ENCODE measurements at places on chromosomes 6 and 20. TPM values are rescaled to one million over a fixed set of nuclear protein-coding genes. Genes with fewer than 3 reads are reported as not detected.

- no peak for DNase-seq
These were observed 108.6 kb upstream of the MRPS10 start for GRCh38 chr6:42326248-42326647.

- DNase-seq, result no peak
These were observed 10.4 kb downstream of the CD83 start for GRCh38 chr6:14128012-14128411.

DNA sequence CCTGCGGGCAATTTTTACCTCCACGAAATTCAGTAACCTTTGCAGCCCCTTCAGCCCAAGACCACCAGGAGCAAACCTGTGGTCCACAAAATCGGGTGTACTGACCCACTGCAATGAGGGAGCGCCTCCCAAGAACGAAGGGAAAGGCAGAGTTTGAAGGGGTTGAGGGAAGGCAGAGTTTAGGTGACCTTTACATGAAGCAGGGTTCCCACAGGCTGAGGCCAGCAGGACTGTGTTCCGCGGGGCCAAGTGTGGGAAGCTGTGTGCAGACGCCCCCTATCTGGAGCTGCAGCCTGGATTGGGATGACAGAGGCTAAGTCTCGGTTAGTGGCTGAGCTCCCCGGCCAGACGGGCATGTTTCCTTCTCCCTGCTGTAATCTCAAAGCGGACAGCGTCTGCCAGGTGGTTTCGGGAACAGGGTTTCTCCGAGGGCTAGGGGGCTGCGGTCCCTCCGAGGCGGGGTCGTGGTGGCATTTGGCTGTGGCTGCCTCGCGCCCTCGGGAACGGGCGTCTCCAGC, 826 bp upstream of the PYGB start:
- DNase-seq, result peak; percentile 83

- no peak for DNase-seq
These were observed 499.6 kb upstream of the SULF2 start for GRCh38 chr20:48284837-48285236.

GRCh38 chr6:151004383-151005024, 139.0 kb downstream of the MTHFD1L start:
- no peak for DNase-seq

- DNase-seq, result no peak
These were observed 34.5 kb downstream of the APCDD1L start for GRCh38 chr20:58480551-58481336.

GRCh38 chr20:49891476-49892110, 23.7 kb downstream of the SPATA2 start:
- no peak for DNase-seq

DNA sequence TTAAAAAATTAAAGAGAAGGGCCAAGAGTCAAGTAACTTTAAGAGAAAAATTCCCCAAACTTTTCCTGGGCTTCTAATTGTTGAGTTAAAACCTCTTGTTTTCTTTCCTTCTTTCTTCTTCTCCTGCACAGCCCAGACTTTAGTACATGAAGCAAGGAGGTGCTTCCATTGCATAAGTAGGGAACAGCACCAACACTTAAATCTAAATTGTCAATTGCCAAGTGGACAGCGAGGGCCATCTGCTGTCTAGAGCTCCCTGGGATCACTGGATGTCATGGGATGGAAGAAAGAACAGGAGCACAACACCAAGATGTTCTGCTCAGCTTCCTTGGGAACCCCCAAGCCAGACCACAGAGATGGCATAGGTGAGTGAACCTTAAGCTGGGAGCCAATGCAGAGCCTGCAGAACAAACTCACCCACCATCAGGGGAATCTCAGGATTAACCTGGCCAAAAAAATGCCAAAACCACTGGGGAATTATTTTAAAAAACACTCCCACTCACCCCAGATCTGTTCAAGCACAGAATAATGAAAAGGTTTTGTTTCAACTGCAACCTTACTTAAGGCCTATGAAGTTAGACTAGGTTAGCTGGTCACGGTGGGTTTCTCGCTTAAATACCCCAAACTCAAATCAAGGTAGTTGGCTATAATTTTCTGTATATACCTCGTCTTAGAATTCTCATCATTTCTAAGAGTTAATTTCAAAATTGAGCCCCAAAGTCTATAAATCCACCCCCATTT, 67.8 kb downstream of the TNFRSF21 start:
- no peak for DNase-seq

- DNase-seq, result no peak
These were observed 1.8 kb downstream of the SIM1 start for GRCh38 chr6:100462706-100463629.

GRCh38 chr6:142764311-142764710, 180.7 kb downstream of the HIVEP2 start:
- no peak for DNase-seq

DNA sequence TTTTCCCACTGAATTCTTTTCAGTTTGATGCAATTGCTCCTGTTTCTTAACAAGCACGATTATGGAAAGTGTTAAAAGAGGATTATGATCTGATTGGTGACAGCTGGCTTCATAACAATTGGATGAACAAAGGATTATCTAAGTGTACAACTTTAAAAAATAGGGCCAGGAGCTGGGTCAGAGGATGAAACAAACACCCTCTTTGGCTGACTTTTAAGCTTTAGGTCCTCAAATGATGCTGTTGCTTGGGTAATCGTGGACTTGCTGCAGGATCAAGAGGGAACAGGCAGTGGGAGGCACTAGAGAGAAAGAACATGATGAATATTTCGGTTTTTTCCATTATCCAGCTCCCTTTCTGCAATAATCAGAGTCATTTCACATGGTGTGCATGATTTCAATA, 35.5 kb upstream of the TMX4 start:
- no peak for DNase-seq

DNA sequence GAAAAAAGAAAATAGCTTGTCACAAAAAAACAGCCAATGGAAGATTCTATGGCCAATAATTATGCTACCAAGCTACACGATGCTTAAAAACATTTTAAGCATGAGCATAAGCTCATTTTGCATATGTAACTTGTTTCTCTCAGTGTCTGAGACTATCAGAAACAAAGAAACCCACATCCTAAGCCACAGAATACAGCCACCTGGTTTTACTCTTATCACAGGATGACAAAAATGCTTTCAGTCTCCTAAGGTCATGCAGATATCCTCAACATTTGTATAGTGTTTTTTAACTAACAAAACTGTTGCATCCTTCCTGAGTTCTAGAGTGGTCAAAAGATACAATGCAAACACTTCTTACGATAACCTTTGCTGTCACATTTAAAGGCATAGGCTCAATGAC, 172.1 kb upstream of the RUNX2 start:
- DNase-seq, result no peak

DNA sequence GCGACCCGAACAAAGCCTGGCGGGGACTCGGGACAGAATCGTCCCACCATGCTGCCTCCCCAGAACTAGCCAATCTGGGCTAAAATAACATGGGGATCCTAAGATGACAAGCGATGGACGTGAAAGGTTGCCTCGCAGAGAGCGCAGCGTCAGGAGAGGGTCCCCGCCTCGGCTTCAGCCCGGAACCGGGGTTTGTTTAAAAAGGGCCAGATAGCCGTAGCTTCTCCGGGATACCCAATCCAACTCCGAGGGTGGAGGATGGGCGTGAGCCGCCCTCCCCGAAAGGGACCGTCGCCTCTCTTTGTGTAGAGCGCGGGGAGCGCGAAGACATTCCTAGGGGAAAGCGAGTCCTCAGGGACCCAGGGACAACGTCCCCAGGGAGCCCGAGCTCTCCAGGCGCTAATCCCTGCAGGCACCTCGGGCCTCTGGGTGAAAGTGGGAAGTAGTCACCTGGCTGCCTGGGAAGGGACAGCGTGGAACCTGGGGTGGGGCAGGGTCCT, 643 bp downstream of the CD24 start:
- DNase-seq, result peak; percentile 60

DNA sequence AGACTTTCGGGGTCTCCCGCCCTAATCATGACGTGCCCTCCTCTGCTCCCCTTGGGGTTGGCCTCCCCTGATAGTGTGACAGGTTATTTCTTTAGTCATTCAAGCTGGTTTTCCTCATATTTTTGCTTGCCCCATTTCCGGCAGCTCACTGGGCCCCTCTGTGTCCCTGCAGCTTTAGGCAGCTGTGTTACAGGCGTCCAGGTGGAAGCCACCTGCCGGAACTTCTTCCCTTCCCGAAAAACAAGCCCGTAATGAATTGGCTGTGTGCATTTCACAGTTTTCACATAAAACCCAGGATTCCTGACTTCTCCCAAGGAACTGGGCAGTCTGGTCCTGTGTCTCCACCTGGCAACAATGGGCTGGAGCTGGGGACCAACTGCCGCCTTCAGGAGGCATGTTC, 52.6 kb downstream of the EDN3 start:
- no peak for DNase-seq

- no peak for DNase-seq
These were observed 46.8 kb upstream of the UNC93A start for GRCh38 chr6:167244064-167244960.

- DNase-seq, result peak; percentile 36
These were observed 1516.4 kb upstream of the DEFB115 start for GRCh38 chr20:29740951-29741593.

DNA sequence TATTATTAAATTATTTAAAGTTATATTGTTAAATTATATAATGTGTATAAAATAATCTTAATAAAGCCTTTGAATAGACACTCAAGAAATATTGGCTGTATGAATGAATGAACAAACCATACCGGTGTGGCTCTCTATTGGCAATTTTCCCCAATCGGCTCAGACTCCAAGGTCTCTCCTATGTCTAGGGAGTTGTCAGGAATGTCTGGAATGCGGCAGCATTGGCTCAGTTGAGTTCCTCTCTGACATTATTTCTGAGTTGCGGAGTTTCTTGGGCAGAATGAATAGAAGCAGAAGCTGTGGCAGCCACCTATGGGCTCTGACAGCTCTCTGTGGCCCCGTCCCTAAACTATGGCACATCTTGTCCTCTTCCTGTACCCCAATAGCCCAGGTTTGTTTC, 111.0 kb downstream of the SOBP start:
- DNase-seq, result no peak

GRCh38 chr6:128156321-128157111, 255.7 kb upstream of the THEMIS start:
- no peak for DNase-seq

- no peak for DNase-seq
These were observed 26.1 kb upstream of the ADTRP start for GRCh38 chr6:11804701-11805100.

- no peak for DNase-seq
These were observed 46.1 kb downstream of the CD40 start for GRCh38 chr20:46164254-46164653.

GRCh38 chr6:47475319-47475816, 2.2 kb upstream of the CD2AP start:
- no peak for DNase-seq

DNA sequence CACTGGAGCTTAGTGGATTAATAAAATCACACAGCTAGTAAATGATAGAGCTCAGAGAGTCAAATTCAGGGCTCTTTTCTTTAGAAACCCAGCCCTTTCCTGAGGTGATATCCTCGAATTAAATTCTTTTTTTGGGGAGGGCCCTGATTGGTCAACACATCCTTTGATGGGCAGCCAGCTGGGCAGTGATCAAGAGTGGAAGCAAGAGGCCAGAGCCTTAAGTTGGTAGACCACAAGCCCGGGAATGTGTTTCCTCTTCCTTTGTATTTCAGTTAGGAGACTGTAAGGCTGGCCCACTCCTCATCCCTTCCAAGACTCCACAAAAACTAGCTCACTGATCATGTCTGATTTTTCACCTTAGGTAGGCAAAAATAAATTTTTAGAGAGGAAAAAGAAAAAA, 640.5 kb downstream of the DHX35 start:
- DNase-seq, result no peak

GRCh38 chr20:56440346-56441007, 27.9 kb upstream of the RTF2 start:
- no peak for DNase-seq

DNA sequence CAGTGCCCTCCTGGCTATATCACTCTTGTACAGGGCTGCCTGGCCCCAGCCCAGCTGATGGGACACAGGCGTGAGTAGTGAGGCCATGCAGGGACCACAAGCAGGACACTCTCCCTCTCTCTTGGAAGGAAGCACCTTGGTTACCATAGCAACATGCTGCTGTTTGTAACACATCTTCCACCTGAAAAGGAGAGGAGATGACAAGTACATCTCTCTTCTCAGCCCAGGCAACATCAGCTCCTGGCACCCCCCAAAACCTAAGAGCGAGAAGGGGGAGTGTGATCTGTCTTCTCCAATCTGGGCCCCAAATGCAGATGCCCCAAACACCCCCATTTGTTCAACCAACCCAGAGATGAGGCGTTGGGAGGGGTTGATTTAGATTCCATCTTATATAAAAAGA, 49.9 kb downstream of the KCNB1 start:
- no peak for DNase-seq

DNA sequence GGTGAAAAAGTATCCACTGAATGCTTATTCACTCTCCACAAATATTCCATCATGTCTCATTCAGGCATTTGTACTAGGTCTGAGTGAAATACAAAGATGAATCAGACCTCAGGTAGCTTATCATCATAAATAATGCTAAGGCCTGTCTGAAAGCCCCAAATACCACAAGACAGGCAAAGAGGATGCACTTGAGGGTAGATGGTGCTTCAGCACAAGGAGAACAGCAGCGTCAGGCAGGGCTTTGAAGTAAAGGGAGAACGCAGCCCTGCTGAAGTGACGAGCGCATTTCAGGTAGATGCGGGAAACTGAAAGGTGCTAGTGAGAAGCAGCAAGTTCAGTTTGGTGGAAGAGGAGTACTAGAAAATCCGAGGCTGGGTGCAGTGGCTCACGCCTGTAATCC, 38.7 kb downstream of the MAP3K5 start:
- DNase-seq, result no peak

DNA sequence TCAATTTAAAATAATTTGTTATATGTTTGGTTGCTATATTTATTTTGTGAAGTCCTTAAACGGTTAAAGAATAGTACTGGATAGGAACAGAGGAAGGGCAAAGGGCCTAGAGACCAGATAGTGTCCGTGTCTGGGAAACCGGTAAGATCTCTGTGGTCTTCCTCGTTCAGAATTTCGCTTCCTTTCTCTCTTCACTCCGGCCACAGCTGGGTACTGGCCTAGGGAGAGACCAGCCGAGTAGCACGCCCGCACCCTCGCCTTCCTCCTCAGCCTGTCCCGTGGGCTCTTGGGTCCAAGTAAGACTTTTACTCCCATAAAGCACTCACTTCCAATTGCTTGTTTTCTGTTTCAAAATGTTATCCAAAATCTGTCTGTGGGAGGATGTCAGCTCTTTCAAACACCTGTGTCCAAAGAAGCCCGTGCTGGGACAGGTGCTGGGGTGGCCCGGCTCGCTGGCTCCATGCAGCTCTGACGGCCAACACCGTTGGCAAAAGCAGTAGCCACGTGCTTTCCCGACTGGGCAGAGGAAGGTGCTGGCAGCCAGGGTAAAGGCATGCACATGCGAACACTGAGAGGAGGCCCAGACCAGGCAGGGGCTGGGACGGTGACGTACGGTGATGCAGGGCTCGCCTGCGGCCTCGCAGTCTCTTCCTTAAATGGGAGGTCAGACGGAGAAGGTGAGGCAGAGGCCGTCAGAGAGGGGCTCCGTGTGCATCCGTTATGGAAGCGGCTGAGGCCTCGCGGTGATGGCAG, 112.2 kb downstream of the IRF4 start:
- DNase-seq, result no peak

- no peak for DNase-seq
These were observed 33.3 kb downstream of the PDRG1 start for GRCh38 chr20:31918466-31919105.

TCF15 gene
- 0.82 TPM for total RNA-seq

C20orf144 gene
- total RNA-seq, result not detected

ADGRF1 gene
- 1.8 TPM for total RNA-seq

ZFP57 gene
- total RNA-seq, result not detected

PSMB8 gene
- total RNA-seq, result 199 TPM

MATN4 gene
- total RNA-seq, result 0.17 TPM

BFSP1 gene
- 1.1 TPM for total RNA-seq

DOK5 gene
- total RNA-seq, result 0.29 TPM

BEND3 gene
- total RNA-seq, result 6.7 TPM

RANBP9 gene
- 33.4 TPM for total RNA-seq

CCDC170 gene
- total RNA-seq, result 0.87 TPM

SMOC2 gene
- total RNA-seq, result 40.4 TPM
